ENCODE measurements at places on chromosomes 7 and 10. TPM values are rescaled to one million over a fixed set of nuclear protein-coding genes. Genes with fewer than 3 reads are reported as not detected.

DNA sequence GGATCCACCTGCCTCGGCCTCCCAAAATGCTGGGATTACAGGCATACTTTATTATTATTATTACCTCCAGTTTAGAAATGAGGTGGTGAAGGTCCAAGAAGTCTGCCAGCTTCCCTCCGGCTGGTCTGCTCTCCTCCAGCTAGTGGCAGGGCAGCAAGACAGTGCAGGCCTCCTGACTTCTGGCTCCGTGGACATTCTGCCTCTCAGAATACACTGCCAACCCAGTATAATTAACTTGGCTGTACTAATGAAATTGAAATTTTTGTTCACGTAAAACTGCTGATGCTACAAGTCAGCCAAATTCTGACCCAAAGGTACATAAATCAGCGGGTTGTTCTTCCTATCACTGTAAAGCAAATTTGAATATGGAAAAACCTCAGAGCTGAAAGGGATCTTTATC is 7.6 kb upstream of the PDE1C start:
- peaks cover 25% of the 10 kb centered on the region for H3K27me3 ChIP-seq
- no peaks in the 10 kb centered on the region for H3K36me3 ChIP-seq
- no peak overlapping the region for H3K27ac ChIP-seq
- H3K4me1 ChIP-seq: no peaks in the 10 kb centered on the region
- no peak overlapping the region for H3K4me3 ChIP-seq

- no peaks in the 10 kb centered on the region for H3K4me1 ChIP-seq
- H3K4me3 ChIP-seq: no peak overlapping the region
- DNase-seq: no peak
- no peaks in the 10 kb centered on the region for H3K27me3 ChIP-seq
- H3K36me3 ChIP-seq: peaks cover 7% of the 10 kb centered on the region
Observed at GRCh38 chr7:38215115-38215514, 37.1 kb downstream of the STARD3NL start.

DNA sequence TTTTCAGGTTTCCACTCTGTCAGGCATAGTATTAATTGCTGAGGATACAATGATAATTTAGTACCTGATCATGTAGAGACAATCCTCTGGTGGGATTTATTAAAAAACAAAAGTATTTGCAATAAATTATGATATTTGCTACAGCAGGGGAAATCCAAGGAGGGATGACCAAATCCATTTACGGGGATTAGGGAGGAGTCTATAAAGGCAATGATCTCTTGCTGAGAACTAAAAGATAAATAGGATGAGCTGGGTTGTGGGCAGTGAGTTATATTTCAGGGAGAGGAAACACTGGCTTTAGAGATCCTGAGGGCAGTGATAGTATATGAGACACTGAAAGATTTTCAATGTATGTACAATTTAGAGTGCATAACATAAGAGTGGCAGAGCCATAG is 305.5 kb downstream of the GPR37 start:
- no peaks in the 10 kb centered on the region for H3K27me3 ChIP-seq
- H3K27ac ChIP-seq: no peak overlapping the region
- no peaks in the 10 kb centered on the region for H3K36me3 ChIP-seq
- no peak overlapping the region for H3K4me3 ChIP-seq
- no peak for DNase-seq

- no peak for DNase-seq
- no peak overlapping the region for H3K27ac ChIP-seq
- H3K36me3 ChIP-seq: no peaks in the 10 kb centered on the region
- no peak overlapping the region for H3K4me3 ChIP-seq
- no peaks in the 10 kb centered on the region for H3K4me1 ChIP-seq
Observed at GRCh38 chr10:123045961-123046731, 37.3 kb downstream of the ACADSB start.

DNA sequence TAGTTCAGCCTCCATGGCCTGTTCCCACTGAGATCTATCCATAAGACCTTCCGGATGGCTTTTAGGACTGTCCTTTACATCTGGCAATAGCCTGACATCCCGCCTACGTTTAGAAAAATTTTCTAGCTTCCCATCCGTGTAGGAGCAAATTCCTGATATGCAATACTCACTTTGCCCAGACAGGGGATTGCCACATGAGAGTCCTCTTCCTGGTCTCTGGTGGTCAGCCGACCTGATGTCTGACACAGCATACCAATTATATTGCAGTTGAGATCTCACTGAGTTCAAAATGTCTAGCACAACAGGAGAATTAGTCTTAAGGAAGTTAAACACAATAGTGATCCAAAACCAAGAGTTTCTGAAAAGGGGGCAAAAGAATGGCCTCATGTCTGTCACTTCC is 9.4 kb upstream of the ETV1 start:
- H3K36me3 ChIP-seq: no peaks in the 10 kb centered on the region
- H3K27ac ChIP-seq: no peak overlapping the region
- no peak for DNase-seq
- no peaks in the 10 kb centered on the region for H3K27me3 ChIP-seq
- no peaks in the 10 kb centered on the region for H3K4me1 ChIP-seq

GRCh38 chr10:89337484-89337883 is 9.7 kb downstream of the IFIT3 start:
- H3K27me3 ChIP-seq: no peaks in the 10 kb centered on the region
- H3K36me3 ChIP-seq: no peaks in the 10 kb centered on the region
- H3K4me1 ChIP-seq: peaks cover 23% of the 10 kb centered on the region
- no peak for DNase-seq

DNA sequence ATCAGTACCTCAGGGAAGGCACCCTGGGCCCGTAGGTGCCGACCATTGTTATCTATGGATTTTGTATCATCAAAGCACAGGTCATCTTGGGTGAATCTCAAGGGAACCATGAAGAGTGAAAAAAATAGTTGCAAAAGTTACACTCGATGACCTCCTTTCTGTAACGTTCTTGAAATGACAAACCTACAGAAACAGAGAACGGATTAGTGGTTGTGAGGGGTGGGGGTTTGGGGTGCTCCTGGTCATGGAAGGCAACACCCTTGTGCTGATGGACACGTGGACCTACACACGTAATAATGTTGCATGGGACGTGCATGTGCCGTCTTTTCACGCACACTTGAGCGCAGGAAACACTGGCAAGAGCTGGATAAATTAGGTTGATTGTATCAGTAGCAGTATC is 655.9 kb downstream of the SDK1 start:
- H3K36me3 ChIP-seq: no peaks in the 10 kb centered on the region
- no peak overlapping the region for H3K4me3 ChIP-seq
- no peak overlapping the region for H3K27ac ChIP-seq
- DNase-seq: no peak

GRCh38 chr10:1403508-1404322 is 333.6 kb downstream of the ADARB2 start:
- H3K27me3 ChIP-seq: no peaks in the 10 kb centered on the region
- no peak overlapping the region for H3K4me3 ChIP-seq
- no peaks in the 10 kb centered on the region for H3K36me3 ChIP-seq
- no peak overlapping the region for H3K27ac ChIP-seq
- DNase-seq: peak; percentile 34
- H3K4me1 ChIP-seq: peaks cover 9% of the 10 kb centered on the region

GRCh38 chr10:35384265-35384868 is 48.1 kb downstream of the CCNY start:
- H3K4me3 ChIP-seq: no peak overlapping the region
- no peak for DNase-seq
- H3K27ac ChIP-seq: no peak overlapping the region
- no peaks in the 10 kb centered on the region for H3K36me3 ChIP-seq
- H3K4me1 ChIP-seq: peaks cover 47% of the 10 kb centered on the region

GRCh38 chr7:132095111-132095765 is 481.0 kb downstream of the PLXNA4 start:
- H3K27me3 ChIP-seq: no peaks in the 10 kb centered on the region
- DNase-seq: no peak
- H3K36me3 ChIP-seq: no peaks in the 10 kb centered on the region
- H3K27ac ChIP-seq: no peak overlapping the region
- no peaks in the 10 kb centered on the region for H3K4me1 ChIP-seq

GRCh38 chr10:108425283-108425964 is 1260.9 kb upstream of the SORCS1 start:
- H3K27me3 ChIP-seq: no peaks in the 10 kb centered on the region
- no peaks in the 10 kb centered on the region for H3K4me1 ChIP-seq
- H3K27ac ChIP-seq: no peak overlapping the region
- H3K36me3 ChIP-seq: no peaks in the 10 kb centered on the region
- DNase-seq: no peak
- no peak overlapping the region for H3K4me3 ChIP-seq

DNA sequence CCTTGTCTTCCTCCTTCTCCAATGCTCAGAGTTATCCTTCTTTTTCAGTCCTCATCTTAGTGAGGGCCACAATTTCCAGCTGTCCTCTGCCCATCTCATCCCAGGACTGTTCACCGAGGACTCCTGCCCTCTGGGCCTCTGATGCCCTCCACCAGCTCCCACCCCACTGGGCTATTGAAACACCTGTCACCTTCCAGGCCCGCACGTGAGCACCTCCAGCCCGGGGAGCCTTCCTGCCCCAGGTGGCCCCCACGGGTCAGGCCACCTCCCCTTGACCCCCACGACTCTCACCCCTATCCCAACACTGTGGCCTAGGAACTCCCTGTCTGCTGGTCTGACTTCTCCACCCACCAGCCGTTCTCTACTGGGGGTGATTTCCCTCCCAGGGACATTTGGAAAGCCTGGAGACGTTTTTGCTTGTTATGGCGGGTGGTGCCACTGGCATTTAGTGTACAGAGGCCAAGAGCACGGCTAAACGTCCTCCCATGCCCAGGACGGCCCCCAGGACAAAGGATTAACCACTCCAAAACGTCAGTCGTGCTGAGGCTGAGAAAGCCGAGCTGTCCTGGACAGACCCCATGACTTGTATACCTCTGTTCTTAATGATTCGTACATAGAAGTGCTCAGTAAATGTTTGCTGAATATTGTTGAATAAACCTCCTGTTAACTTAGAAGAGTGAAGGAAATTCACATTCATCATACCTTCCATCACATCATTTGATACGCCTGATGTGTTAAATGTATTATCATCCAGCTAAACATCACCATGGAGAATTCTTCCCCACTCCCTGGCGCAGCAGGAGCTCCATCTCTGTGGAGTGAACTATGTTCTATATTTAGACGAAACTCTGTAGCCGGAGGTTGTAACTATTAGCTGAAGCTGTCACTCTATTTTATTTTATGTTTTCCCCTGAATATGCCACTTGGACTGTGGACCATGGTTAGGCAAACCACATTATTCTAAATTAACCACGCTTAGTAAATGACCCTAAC is 270.1 kb upstream of the SHH start:
- H3K27ac ChIP-seq: no peak overlapping the region
- H3K4me3 ChIP-seq: no peak overlapping the region
- no peak for DNase-seq
- H3K4me1 ChIP-seq: no peaks in the 10 kb centered on the region
- no peaks in the 10 kb centered on the region for H3K36me3 ChIP-seq

DNA sequence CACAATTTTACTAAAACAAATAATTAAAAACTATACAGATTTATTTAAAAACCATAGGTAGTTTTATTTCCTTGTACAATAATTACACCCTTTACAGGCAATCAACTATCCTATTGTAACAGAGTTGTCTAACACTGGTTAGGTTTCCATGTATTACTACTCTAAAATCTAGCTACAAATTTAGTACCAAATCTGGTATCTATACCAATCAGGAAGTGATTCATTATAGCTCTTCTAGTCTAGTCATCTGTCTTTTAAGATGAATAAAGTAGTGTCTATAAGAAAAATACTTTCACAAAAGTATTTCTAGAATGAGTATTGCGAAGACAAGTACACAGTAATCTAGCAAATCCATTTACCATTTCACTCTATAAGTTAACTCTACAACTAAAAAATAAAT is 16.9 kb downstream of the ZNF800 start:
- no peak overlapping the region for H3K27ac ChIP-seq
- DNase-seq: no peak
- H3K4me1 ChIP-seq: no peaks in the 10 kb centered on the region
- H3K27me3 ChIP-seq: no peaks in the 10 kb centered on the region

DNA sequence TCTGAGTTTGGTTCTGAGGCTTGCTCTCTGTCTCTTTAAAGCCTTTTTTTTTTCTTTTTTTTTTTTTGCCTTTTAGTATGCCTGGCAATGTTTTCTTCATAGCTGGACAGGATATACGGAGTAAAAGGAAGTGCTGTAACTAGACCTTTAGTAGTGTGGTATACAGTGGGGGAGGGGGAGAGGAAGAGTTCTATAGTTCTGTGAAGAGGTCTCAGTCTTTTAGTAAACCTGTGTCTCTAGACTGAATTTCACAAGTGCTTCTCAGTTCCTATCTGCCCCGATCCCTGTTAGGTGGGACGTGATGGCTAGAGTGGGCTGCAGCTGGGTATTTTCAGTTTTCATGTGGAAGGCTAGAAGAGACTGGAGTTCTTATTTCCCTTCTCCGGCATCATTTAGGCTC is 3.1 kb upstream of the ABCC2 start:
- H3K27ac ChIP-seq: no peak overlapping the region
- H3K36me3 ChIP-seq: no peaks in the 10 kb centered on the region
- H3K4me1 ChIP-seq: peaks cover 10% of the 10 kb centered on the region
- H3K27me3 ChIP-seq: no peaks in the 10 kb centered on the region

DNA sequence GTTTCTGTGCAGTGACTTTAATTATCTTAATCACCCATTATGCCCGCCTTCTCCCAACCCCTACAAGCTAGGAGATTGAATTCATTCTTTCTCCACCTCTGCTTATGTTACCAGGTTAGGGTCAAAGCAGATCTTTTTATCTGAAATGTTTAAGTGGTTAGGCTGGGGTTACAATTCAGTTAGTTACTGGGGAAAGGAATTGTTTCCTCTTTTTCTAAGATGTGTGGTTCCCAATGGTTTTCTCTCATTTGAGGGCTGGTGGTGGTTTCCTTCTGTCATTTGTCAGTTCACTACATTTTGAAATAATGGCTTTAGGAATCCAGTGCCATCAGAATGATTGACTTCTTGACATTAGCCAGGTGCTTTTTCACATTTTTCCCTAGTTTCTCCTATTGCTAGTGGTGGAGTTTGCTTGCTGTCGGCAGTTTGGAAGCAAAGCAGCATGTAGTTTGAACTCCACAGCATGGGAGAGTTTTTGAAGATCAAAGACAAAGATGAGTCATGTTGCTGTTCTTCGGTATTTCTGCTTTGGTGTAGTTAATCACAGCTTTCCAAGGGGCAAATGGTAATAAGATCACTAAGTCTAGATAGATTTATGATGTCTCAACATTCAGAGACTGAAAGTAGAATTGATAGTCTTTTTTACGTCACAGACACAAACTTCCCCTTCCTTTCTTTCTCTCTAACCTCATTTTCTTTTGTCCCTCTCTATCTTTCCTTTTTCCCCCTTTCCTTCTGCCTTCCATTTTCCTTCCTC is 168.2 kb downstream of the SND1 start:
- H3K27me3 ChIP-seq: no peaks in the 10 kb centered on the region
- H3K4me1 ChIP-seq: peaks cover 17% of the 10 kb centered on the region
- H3K36me3 ChIP-seq: no peaks in the 10 kb centered on the region
- DNase-seq: no peak

GSDME gene
- 12.8 TPM for total RNA-seq

POLR1F gene
- total RNA-seq: 15.5 TPM

DLG5 gene
- total RNA-seq: 22.2 TPM

KNDC1 gene
- 1.8 TPM for total RNA-seq

BICC1 gene
- total RNA-seq: 0.25 TPM

PLXNA4 gene
- total RNA-seq: 0.49 TPM

GPR141 gene
- 2.6 TPM for total RNA-seq

GNB2 gene
- 54.3 TPM for total RNA-seq

Measured in neural progenitor cell (in vitro differentiated cells).